Naive thymus-derived CD4-positive, alpha-beta T cell (primary cell): ENCODE measurements at places on chromosomes 12 and 14.

GRCh38 chr12:74490390-74491064 lies 47.1 kb upstream of the ATXN7L3B start:
- no peak for DNase-seq

DNA sequence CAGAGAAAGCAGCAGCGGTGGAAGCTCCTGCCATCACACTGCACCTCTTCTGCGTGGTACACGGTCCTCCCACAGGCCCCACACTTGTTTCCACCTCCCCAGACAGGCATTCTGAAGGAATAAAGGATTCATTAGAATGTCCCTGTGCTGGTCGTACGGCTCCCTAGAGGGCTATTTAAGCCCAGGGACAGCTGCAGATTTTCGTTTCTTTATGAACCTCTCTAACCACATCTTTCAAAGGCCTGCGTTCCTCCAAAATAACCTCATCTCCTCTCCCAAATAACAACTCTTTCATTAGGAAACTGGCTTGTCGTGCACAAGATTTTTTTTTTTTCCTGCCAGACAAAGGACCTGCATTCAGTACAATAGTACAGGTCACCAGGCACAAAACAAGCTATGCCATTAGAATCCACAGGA lies 12.7 kb downstream of the CSRP2 start:
- DNase-seq = no peak

- DNase-seq = no peak
Measured at GRCh38 chr12:117377758-117378157, 16.3 kb upstream of the NOS1 start.

DNA sequence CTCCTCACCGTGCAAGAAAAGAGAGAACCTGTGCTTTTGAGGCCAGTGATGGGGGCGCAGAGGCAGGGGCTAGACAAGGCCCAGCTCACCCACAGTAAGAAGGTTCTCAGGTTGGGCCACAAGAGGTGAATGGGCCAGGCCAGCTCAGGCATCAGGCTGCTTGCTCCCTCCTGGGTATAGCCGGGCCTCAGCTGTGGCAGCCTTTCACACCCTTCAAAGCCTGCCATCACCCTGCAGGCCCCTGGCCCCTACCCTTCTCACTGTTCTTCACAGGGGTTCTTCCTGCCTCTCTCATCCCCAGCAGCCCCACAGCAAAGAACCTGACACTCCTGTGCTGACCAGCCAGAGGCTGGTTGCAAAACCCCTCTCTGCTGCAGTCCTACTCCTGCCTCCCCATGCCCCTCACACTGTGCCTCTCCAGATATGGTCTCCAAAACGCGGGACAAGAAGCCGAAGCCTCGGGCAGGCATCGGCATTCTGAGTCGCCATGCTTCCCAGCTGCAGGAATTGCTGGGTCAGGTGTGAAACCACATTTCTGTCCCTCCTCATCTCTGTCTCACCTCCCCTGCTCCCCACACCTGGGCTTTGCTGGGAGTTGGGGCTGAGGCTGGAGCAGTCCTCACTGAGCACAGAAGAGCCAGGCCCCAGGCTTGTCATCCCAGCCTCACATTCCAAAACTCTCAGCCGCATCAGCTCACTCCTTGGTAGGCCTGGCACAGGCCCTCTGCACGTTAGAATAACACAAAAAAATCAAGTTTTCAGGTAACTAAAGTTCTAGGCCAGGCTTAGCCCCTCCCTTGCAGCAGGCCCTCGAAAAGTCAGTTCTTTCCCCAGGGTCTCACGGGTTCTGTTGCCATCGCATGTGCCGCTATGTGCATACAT lies 6.9 kb upstream of the FAIM2 start:
- no peak for DNase-seq

DNA sequence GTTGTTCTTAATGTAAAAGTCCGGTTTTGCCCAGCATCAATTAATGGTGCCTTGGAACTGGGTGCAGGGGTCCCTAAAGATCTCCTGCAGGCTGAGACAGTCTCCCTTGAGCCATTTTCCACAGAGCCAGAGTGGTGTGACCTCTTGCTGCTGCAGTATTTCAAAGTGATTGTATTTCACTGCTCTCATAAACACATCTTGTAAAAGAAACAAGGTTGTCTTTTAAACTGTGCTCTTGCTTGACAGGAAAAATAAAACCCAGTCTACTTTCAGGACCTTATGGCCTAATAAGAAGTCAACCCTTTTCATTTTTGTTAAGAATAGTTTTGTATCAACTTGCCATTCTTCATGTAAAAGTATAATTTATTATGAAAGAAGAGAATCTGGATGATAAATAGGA lies 44.7 kb downstream of the TMEM117 start:
- DNase-seq = no peak

DNA sequence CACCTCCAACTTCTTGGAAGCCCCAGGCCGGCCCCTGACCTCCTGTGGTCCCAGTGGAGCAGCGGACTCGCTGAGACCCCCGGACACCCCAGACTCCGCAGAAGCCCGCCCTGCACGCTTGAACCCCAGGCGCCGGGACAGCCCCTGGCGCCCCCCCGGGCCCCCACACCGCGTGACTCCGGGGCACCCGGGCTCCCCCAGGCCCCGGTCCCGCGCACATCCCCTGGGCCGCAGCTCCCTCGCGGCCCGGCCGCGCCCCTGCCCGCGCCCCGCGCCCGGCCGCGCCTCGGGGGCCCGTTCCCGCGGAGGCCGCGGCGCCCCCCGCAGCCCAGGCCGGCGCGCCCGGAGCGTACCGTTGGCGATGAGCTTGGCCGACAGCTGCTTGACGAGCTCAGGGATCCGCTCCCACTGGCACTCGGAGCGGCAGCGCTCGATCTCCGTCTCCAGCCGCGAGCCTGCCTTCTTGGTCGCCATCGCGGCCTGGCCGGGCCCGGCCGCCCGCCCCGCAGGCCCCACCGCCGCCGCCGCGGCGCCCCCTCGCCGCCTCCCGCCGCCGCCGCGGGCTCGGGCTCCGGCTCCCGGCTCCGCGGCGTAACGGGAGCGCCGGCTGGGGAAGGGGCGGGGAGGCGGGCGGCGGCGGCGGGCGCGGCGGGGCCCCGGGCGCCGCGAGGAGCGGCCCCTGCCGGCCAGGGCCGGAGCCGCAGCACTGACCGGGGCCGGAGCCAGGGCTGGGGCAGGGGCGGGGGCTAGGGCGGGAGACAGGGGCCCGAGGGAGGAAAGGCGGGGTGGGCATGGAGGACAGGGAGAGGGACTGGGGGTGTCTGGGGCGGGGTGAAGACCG lies at the start of gene TTC7B:
Gene TTC7B, minus strand, starts transcription at position 609 of the 841 bp plus-strand sequence. Its CDS starts 135 bp downstream, at position 474.
- no peak for DNase-seq

- no peak for DNase-seq
Measured at GRCh38 chr14:95395098-95395737, 75.5 kb upstream of the CLMN start.

GRCh38 chr14:81767266-81767995 lies 233.8 kb upstream of the SEL1L start:
- no peak for DNase-seq

GRCh38 chr12:32365473-32366064 lies 33.8 kb upstream of the FGD4 start:
- no peak for DNase-seq

- no peak for DNase-seq
Measured at GRCh38 chr14:102275866-102276265, 29.1 kb downstream of the MOK start.

DNA sequence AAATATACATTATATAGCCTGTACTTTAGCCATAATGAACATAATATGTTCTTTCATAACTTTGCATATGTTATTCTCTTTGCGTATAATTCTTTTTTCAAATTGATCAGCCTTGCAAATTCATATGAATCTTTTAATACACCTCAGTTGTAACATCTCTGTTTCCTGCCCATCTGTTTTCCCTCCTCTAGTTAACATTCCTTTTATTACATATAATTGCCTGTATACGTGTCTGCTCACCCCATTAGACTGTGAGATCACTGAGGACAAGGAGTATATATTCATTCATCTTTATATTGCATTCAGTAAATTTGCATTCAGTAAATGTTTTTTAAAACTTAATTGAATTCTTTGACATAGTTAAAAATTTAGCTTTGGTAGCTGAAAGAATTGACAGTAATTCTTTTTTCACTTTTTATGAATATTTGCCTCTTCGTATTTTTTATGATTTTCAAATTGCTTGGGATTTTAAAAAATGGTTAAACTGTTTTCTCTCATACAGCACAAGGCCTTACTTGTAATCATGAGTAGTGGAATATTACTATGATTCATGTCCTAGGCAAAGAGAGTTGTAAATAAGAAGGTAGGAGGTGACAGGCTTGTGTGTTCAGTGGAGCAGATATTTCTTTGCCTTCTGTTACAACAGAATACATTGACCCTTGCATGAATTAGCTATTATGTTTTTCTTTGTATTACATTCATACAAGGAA lies 32.8 kb upstream of the KLHL42 start:
- DNase-seq = no peak

DNA sequence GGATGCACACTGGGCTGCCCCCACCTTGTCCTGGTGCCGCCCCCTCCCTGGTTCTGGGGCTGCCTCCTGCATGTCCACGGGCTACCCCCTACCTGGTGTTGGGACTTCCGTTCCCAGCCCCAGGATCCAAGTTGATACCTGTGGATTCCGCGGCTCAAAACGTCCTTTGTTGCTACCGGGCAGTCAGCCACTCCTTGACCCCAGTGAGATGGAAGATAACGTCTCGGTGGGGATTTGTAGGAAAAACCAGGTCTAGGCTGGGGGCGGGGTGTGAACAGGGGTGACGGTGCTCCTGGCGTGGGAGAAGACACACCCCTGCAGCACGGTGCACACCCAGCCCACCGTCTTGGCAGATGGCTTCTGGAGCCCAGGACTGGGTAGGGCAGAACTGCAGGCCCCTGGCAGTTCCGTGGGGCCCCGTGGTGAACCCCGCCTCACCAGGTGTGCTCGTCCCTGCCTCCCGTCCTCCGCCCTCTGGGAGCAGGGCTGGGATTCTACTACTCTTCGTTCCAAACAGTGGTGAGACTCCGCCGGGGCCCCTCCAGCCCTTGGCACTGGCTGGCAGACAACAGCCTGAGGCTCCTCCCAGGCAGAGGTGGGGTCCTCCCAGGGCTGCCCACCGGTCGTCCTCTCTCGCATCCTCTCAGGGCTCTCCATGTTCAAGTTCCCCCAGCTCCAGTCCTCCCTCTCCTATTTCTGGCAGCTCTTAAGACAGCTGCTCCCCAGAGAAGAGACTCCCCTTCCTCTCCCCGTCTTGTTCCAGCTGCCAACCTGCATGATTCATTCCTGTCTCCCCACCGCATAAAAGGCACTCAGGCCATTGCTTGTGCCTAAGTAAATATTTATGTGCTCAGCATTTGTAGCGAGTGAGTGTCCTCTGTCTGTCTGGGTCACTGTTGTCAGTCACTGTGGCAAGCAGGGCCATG lies 75.5 kb downstream of the FBXL14 start:
- DNase-seq = no peak

DNA sequence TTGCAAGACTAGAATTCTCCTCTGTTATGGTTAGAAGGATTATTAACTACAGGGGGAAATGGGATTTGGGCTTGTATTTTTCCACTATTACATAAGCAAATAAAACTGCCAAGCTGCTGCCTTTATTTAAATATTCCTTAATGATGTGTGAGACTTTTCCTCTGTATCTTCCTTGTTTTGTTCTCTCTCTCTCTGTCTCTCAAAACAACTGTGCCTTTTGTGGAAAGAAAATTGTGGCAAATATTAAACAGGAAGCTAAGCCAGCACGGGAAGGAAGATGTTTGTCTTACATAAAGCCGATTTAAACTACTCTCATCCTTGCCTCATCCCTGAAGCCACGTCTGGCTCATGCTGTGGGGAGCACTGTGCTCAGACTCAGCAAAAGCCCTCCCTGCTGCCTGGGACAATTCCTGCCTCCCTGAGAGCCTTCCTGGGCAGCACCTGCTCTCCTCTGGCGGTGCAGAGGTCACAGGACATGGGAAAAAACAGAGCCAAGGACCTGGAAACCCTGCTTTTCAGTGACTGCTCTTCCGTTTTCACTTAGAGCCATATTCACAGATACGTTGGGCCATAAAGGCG lies 237.2 kb downstream of the SLC15A4 start:
- DNase-seq = no peak

GRCh38 chr14:94161981-94162380 lies 12.1 kb upstream of the PPP4R4 start:
- DNase-seq = no peak

- no peak for DNase-seq
Measured at GRCh38 chr12:92726850-92727249, 24.1 kb downstream of the PLEKHG7 start.

GRCh38 chr12:110338754-110339153 lies 57.7 kb downstream of the ATP2A2 start:
- DNase-seq = no peak

- no peak for DNase-seq
Measured at GRCh38 chr12:69556383-69556782, 28.9 kb upstream of the CCT2 start.

DNA sequence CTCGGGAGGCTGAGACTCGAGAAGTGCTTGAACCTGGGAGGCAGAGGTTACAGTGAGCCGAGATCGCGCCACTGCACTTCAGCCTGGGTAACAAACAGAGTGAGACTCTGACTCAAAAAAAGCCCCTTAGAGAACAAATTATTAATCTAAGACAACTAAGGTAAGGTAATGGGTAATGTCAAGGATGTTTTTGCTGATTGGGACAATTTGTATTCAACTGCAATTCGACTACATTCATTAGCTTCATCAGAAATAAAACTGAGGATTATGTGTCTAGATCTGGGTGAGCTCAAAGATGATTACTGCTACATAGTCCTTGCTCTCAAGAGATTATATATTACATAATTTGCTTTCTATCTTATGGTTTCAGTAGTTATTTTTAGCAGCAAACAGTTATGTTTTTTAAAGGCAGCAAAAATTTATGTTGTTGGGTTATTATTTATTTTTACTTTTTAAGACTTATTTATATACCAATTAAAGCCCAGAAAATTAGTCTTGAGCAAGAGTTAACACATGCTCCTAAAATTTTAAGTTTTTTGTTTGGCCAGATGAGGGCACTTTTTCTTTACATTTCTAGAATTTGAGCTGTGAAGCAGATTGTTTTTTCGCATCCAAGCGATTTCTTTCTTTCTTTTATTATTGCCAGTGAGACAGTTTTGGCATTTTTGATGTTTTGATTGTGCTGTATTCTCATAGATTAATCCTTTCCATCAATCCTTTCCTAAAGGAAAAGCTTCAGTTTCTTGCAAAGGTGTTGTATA lies 52.3 kb downstream of the PLEKHA5 start:
- DNase-seq = no peak

DNA sequence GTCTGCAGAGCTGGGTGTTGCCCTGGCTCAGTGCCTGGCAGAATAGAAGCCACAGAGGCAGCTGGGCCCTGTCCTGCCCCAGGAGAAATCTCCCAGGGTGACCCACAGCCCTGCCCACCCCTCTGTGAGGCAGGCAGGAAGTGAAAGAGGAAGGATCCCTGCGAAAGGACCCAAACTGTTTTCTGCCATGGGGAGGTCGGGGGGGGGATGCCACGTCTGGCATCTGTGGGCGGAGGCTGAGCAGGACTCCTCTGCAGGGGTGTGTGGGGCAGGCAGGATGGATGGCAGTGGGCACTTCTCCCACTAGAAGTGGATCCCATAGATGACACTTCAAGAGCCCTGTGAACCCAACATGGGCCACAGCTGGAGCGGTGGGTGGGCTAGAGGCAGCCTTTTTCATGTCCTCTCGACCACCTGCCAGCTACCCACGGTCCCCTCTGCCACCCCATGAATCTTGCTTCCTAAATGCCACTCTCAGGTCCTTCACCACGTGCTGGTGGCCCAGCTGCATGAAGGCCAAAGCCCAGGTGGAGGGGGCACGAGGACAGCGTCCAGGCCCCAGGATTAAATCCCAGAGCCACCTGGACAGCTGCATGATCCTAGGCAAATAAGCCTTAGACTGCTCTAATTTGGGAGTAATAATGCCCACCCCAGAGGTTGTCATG lies 3.6 kb downstream of the PAPLN start:
- DNase-seq = no peak

GRCh38 chr14:96086032-96086431 lies 46.9 kb downstream of the C14orf132 start:
- DNase-seq = no peak
